ENCODE measurements at places on chromosomes 1 and 21.
A peak's percentile ranks its signal among the peaks of the same experiment; 100 is the strongest.

GRCh38 chr1:220298470-220299205, 26.4 kb upstream of the RAB3GAP2 start:
- no peak for DNase-seq

DNA sequence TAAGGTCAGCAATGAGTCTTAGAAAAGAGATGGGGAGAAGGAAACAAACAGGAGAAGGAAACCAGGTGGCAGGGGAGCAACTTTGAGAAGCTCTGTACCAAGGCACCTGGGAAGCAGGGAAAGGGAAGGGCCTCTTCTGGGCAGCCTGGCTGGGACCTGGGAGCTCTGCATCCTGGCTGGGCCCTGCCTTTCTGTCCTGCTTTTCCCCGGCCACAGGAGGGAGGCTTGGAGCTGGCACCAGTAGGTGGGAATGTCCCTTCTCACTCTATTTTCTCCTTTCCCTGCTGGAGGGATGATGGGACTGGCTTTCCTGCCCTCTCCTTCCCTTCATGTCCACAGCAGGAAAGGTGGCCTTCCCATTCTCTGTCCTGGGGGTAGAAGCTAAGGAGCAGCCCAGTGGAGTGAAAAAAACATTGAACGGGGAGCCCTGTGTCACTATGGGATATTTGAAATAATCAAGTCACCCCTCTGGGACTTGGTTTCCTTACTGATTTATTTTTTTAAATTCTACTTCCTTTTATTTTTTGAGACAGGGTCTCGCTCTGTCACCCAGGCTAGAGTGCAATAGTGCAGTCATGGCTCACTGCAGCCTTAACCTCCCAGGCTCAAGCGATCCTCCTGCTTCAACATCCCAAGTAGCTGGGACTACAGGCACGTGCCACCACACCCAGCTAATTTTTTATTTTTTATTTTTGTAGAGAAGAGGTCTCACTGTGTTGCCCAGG, 5.1 kb upstream of the NES start:
- no peak for DNase-seq

GRCh38 chr1:180489976-180490375, 12.4 kb downstream of the ACBD6 start:
- no peak for DNase-seq

- DNase-seq, result no peak
These were observed 27.6 kb downstream of the TENT5C start for GRCh38 chr1:117633423-117633822.

DNA sequence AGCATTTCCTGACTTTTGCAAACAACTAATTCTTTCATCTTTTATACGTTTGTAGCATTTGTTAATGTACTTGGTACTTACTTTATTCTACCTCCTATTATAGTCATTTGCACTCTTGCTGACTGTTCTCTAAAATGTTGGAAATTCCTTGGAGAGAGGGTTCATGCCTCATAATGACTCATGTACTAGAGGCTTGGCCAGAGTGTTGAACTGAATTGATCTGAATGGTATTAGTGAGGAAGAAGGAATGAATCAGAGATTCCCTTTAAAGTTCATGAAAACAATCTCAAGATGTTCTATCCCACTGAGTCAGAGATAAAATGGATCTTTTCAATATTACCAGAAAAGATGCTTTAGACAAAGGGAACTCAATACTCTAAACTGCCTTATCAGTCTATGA, 383.4 kb downstream of the SEC16B start:
- no peak for DNase-seq

DNA sequence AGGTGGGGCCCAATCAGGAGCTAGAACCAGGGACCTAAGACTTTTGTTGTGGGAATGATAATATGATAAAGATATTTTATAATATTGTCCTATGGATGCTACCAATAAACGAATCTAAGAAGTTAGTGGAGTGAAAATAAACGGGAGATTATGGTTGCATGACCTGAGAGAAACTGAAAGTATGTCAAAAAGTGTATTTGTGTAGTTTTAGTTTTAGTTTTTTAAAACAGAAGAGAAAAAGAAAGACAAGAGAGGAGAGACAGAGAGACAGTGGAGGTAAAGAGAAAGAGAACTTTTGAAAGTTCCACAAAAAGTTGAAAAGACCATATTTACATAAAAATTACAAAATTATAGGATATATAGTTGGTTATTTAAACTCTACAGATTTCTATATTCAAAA, 64.1 kb upstream of the TMPRSS15 start:
- DNase-seq, result no peak

- DNase-seq, result no peak
These were observed 26.7 kb downstream of the MIA3 start for GRCh38 chr1:222644636-222644980.

DNA sequence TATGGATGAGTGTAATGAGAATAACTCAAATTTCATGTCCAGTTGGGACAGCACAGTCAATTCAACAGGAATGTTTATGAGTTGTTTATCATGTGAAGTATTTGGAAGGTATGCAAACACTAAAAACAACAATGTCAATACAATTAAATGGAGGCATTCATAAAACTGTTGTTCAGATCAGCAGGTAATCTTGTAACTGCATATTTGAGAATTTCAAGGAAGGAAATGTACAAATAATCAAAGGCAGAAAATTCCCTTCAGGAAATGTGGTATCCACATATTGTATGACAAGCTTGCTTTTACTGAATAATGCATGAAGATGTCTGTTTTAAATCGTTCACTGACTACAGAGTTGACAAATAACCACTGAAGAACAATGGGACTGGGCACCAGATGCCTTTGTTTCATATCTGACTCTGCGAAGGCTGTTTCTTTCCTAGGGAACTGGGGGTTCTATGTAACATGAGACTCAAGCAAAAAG, 198.3 kb downstream of the LTN1 start:
- no peak for DNase-seq

DNA sequence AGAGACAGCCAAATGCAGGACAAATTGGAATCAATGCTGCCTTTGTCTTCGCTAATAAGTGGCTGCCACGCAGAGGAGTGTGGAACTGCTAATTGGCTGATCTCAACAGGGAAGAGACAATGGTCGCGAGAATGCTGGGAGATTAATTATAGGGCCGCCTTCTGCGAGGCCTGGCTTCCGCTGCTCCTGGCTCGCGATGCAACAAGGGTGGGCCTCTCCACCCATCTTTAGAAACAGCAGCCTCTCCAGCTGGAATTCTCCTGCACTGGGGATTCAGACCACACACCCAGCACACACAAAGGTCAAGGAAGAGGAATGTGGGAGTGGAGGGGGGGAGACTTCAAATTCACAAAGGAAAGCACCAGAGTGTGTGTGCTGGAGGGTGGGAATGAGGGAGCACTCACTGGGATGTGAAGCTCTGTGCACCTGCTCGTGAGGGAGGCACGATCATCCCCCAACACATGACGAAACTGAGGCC, 200.7 kb upstream of the GRIK3 start:
- DNase-seq, result no peak

DNA sequence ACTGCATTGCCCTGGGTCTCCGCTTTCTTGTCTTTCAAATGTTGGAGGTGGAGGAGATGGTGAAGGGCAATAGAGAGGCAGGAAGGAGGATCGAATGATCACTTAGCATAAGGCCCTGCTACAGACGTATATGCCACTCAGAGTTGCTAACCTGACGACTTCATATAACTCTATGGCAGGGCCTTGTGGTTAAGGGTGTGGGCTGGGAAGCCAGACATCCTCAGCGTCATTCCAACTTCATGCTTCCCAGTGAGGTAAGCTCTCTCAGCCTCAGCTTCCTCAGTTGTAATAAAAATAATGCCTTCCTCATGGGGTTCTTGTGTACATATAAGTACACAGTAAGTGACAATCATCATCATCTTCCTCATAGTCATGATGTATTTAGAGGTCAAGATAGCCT, 54.6 kb downstream of the CASQ2 start:
- DNase-seq, result no peak

- peak; percentile 45 for DNase-seq
These were observed 944 bp upstream of the AGO3 start for GRCh38 chr1:35929730-35930592.

DNA sequence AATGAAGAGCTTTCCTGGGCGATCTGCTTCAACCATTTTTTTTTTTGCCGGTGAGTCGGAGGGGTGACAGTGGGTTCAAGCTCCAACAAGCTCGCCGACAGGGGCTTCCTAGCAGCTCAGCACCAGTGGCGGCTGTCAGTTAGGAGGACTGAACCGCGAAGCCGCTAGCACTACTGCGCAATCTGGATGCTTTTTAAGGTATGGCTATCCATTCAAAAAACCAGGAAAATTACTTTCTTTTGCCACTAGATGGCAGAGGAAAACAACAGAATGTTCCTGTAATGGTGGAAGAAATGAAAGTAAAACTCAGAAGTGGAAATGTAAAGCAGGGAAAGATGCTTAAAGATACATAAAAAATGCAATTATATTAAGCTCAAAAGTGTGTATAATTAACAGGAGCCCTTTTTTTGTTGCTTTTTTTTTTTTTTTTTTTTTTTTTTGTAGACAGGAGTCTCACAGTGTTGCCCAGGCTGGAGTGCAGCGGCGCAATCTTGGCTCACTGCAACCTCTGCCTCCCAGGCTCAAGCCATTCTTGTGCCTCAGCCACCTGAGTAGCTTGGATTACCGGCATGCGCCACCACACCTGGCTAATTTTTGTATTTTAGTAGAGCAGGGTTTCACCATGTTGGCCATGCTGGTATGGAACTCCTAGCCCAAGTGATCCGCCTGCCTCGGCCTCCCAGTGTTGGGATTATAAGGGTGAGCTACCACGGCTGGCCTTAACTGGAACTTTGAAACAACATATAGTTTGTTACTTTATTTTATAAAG, 8.5 kb downstream of the KYAT3 start:
- peak; percentile 67 for DNase-seq

DNA sequence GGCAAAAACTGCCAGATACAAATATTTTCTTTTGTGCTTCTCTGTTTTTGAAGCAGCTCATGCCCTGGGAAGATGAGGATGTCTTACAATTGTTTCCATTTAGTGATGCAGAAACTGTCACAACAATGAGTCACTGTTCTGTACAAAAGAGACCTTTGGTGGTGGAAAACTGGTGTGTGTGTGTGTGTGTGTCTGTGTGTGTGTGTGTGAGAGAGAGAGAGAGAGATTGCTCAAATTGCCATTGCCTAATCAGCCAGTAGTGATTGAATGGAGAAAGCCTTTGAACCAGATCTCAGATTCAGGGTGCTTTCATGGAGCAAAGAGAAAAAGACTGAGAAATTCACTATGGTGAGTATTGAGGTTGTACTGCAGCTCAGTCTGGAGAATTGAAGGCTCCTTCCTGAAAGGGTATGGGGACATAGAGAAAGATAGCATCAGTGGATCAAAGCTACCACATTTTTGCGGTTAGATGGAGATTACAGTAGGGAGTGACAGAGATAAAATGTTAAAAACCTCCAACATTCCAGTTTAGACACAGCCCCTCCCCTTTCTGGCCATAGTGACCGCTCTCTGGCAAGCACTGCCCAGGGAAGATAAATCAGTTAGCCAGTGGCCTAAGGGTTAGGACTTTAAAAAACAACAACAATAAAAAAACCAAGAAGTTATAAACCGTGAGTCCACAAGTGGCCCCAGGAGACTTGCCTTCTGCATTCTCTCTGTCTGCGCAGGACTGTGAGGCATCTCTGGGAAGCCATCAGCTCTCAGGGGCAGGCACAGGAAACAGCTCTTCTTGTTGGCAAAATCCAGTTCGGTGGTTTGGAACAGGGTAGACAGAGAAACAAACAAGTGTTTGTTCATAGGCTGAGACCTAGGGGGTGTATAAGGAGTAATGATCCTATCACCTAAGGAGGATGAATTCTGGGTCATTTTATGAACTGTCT, 406.5 kb downstream of the DUSP10 start:
- no peak for DNase-seq

- no peak for DNase-seq
These were observed 41.5 kb upstream of the NADK start for GRCh38 chr1:1819762-1820161.
